ENCODE measurements at places on chromosomes 3 and 15. TPM values are rescaled to one million over a fixed set of nuclear protein-coding genes. Genes with fewer than 3 reads are reported as not detected.
A peak's percentile ranks its signal among the peaks of the same experiment; 100 is the strongest.

DNA sequence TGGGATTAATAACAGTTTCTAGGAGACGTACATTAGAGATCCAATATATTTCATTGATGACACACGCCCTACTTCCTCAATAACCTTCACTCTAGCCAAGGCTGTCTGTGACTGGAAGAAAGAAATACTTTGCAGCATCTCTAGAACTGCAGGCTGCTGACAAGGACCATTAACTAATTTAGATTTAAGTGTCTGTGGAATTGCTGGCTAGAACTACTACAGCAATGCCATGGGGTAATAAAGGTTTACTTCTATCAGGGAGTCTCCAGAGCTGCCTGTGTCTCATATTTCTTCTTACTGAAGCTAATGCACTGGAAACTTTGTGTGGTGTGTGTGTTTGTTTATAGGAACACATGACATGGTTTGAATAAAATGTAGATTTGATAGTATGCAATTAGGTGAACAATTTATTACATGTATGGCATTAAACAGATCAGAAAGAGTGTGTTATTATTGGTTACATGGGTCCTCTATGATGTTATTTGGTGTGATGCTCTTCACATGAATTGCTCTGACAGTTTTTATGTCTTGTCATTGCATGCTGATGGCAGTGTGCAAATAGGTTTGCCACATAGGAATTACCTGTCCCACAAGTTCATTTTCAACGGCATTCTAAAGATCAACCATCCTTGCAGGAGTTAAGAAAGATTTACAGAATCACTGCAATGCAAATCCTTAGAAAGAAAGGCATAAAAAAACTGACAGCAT lies 916.2 kb upstream of the CADM2 start:
- no peak for DNase-seq

GRCh38 chr3:108085370-108085769 lies 5.5 kb downstream of the CD47 start:
- DNase-seq: no peak

GRCh38 chr3:139577909-139578308 lies 38.4 kb upstream of the RBP1 start:
- no peak for DNase-seq

TMC3 gene
- total RNA-seq: 0.06 TPM

ISLR gene
- 53.0 TPM for total RNA-seq

- DNase-seq: peak; percentile 62
These were observed 38.3 kb downstream of the CPN2 start for GRCh38 chr3:194312743-194313281.

DNA sequence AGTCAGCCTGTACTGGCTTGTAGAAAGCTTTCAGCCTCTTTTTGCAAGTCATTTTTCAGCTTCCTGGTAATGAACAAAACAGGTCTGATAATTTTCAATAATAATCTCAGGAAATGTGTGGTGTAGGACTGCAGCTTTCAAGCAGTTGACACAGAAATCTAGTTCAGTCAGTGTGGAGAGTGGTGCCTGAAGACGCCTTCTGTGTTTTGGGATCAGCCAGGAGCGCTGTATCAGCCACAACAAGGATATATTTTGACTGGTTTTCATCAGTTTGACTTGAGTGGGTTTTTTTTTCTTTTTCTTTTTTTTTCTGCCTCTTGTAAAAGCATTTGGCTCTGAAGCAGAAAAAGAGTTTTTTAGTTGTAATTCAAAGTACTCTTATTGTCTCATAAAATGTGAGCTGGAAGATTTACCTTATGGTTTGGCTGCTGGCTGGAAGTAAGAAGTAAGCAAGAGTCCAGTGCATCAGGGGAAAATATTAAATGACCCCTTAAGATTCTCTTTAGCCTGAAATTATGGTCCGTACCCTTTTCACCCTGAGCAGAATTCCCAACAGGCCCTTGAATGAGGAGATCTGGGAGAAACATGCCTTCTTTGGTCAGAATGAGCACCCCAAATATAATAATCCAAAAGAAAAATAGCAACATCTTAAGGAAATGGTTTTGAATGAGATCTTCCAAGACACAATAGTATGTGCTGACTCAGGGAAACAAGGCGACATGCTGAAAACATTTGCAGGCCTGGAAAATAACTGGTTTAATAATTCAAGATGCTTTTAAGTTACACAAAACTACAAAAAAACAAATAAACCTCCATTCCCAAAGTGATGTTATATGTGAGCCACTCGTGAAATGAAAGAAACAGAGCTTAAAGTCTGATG lies 332.7 kb upstream of the ADAMTS9 start:
- DNase-seq: no peak

- no peak for DNase-seq
These were observed 32.3 kb upstream of the CYP11A1 start for GRCh38 chr15:74399511-74400312.

DNA sequence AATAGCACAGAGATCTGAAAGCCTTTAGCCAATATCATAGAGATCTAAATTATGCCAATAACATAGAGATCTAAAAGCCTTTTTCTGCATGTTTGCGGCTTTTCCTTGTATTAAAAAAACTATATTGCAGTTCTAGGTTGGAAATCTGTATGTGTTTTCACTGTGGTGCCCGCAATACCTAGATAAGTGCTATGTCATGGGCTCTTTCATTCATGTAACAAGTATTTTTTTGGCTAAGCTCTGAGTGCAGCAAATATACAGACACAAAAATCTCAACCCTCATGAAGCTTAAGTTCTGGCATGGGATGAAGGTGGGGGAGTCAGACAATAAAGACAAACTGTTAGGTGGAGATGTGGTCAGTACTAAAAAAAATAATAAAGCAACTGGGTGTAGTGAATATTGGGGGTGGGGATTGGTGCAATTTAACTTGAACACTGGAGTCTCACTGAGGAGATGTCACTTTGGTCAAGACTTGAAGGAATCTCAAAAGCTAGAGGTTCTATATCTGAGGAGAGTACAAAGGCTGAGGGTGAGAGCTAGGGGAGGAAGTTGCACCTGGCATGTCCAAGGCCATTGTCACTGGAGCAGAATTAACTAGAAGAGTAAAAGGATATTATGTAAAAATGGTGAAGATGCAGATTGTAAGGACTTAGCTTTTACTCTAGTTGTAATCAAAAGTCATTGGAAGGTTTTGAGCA lies 973 bp downstream of the BUB1B start:
- no peak for DNase-seq
